KBM-7 (cell line): ENCODE measurements at places on chromosomes 16 and 17.

DNA sequence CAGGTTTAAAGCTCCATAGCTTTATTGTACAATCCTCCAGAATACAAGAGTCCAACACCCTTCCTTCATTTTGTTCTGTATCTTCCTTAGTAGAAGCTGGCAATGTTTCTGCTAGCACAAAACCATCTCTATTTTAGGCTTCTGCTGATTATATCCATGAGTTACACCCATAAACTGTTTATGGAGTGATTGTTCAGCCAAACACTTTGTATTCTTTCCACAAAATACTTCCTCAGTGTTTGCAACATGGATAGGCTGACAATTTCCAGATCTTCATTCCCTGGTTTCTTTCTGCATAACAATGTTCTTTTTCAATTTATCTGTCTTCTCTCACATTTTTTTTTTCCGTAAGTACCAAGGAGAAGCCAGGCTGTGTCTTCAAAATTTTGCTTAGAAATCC lies 839.9 kb upstream of the CDH8 start:
- DNase-seq = no peak

DNA sequence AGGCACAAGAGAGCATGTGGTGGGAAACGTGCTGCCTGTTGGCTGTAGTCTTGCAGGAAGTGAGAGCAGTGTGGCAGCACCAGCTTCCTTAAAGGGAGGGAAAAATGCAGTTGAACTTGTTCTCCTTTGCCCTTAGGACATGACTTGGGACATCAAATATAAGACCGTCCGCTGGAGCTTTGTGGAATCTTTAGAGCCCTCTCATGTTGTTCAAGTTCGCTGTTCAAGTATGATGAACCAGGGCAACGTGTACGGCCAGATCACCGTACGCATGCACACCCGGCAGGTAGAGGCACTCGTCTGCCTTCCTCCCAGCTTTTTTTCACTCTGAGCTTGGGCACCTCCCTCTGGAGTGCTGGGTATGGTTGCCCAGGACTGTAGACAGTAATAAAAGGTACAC lies 23.3 kb downstream of the GPR179 start:
- no peak for DNase-seq

DNA sequence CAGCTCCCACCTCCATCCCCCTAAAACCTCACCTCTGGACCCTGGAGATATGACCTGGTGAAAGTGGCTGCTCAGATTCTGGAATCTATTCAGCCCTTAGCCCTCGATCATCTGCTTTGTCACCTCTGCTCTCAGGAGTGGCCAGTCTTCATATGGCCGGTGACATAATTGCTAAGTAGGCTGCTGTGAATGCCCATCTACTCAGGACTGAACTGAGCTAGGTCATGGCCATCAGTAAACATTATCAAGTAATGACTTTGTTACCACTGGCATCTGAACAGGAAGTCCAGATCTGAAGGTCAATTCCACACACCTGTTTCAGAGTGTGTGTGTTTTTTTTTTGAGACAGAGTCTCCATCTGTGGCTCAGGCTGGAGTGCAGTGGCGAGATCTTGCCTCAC lies 78.6 kb downstream of the CDK5R1 start:
- no peak for DNase-seq

- no peak for DNase-seq
Measured at GRCh38 chr17:81148986-81149533, 16.2 kb upstream of the PVALEF start.
